Stimulated activated CD4-positive, alpha-beta T cell treated with anti-CD3 and anti-CD28 coated beads, Interleukin-12 subunit alpha, Interleukin-12 subunit beta, amount 100 ng/mL, for 4 hours (primary cell): ENCODE measurements at places on chromosomes 5 and 9.
A peak's percentile ranks its signal among the peaks of the same experiment; 100 is the strongest.

DNA sequence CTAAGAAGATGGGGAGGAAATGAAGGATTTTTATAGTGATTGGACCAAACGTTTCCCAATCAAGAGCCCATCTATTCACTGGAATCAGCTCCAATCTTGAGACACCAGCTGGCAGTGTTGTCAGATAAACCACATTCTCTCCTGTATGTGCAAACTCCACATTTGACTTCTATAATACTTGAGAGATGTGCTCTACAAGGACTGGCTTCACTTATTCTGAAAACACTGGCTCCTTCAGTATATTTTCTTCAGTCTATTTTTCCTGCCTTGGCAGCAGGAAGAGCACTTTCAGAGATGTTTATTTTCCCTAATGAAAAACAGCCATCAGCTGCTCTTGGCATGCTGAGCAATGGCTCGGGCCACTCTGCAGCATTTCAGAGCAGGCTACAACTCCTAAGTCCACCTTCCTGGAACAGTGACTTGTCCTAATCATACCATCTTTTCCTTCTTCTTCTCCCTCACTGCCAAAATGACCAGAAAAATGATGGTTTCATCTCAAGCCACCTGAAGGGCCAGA lies 96.9 kb upstream of the FSTL4 start:
- DNase-seq, result no peak

- peak; percentile 1 for DNase-seq
Observed at GRCh38 chr9:103397868-103398600, 402.9 kb downstream of the CYLC2 start.

GRCh38 chr9:116175614-116176013 lies 22.0 kb downstream of the PAPPA start:
- DNase-seq, result no peak

DNA sequence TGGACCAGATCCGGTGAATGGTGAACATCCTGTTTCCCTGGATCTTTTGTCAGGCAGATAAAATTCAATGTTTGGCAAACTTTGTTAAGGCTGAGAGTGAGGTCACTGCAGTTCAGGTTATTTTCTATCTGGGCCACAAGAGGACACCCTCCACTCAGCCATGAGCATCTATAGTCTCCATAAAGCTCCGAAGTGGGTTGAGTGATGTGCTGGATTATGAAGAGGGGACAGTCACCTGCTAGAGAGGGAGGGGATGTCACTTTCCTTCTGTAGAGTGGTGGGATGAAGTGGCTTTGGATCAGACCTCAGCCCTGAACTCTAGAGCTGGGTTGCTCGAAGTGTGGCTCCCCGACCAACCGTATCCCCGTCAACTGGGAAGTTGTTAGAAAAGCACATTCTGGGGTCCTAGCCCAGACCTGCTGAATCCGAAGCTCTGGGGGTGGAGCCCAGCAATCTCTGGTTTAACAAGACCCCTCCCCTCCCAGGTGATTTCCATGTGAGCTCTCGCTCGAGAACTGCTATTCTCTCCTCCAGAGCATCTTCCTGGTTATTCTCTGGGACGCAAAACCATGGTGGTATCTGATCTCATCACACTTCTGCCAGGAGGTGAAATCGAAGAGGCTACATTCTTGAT lies 31.8 kb upstream of the FGF1 start:
- DNase-seq, result no peak

GRCh38 chr9:77927265-77927664 lies 104.3 kb downstream of the GNAQ start:
- no peak for DNase-seq

DNA sequence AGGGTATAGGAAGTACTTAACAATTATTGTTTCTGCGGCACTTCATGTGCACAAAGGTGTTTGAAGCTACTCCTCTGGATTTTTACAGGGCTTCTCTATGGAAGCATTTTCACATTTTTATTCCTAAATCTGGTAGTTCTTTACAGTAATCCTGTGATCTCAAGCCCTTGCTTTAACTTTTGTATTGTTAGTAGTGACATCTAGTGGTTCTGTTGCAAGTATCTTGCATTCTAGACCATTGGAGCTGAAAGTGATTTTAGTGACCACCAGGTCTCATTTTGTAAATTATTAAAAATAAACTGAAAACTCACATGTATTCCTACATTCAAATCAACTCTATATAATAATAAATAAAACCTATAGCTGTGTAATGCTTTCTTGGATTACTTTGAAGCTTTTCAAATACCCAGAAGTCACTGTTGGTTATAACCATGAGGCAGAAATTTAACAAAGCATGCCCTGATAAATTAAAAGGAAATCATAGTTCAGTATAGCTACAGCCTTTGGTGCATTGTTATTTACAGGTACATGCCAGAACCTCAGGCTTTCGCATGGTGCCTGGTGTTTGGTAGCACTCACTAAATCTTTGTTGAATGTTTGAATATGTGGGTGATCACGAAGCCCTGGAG lies 18.9 kb downstream of the RPS23 start:
- no peak for DNase-seq

DNA sequence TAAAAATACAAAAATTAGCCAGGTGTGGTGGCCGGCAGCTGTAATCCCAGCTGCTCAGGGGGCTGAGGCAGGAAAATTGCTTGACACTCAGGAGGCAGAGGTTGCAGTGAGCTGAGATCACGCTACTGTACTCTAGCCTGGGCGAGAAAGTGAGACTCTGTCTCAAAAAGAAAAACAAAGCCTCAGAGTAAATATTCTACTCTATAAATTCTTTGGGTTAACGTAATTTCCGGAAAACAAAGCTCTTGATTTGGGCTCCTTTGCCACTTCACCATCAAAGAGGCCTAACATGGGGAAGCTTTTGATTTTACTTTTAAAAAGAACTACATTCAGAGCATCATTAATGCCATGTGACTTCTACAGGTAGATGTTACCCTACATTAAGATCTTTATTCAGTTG lies 103.1 kb downstream of the SERINC5 start:
- DNase-seq, result no peak

- no peak for DNase-seq
Observed at GRCh38 chr9:98571643-98572042, 137.1 kb downstream of the GABBR2 start.

- DNase-seq, result no peak
Observed at GRCh38 chr9:95726756-95727155, 148.7 kb upstream of the ERCC6L2 start.

- DNase-seq, result peak; percentile 80
Observed at GRCh38 chr5:60944904-60945812, at the start of the genes ERCC8 and NDUFAF2. ERCC8 (minus strand) TSS chr5:60945070; CDS start chr5:60945008, 62 bp downstream. NDUFAF2 (plus strand) TSS chr5:60945205; CDS start chr5:60945256, 51 bp downstream.

GRCh38 chr9:99130069-99130468 lies 25.2 kb downstream of the TGFBR1 start:
- DNase-seq, result no peak

DNA sequence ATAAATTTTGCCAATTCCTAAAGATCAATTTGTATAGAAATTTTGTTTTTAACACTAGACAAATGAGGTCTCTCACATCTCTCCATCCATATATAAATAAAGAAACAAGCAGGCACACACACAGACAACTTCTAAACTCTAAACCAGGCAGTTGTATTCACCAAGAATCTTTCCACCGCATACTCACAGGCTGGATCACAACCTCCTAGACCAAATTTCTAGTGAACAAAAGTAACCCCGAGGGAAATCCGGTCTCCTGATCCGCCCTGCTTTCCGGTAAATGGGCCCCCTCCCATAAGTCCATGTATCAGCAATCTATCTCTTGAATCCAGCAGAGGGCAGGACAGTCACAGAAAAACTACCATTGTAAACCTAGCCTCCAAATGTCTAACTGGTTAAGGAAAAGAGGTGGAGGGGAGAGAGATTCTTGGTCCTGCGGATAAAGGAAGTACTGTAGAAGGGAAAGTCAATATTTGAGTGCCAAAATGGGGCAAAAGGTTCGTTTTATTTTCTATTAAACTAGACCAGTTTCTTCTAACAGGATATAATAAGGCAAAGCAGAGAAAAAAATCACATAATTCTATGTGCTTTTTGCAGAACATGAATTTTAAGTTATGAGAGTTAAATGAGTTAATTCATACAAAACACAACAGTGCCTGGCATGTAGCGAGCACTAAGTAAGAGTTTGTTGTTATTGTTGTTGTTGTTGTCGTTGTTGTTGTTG lies 4.8 kb upstream of the SMU1 start:
- peak; percentile 26 for DNase-seq
